ENCODE measurements at places on chromosomes 6 and 20. TPM values are rescaled to one million over a fixed set of nuclear protein-coding genes. Genes with fewer than 3 reads are reported as not detected.

- no peaks in the 10 kb centered on the region for H3K36me3 ChIP-seq
- H3K27ac ChIP-seq: no peak overlapping the region
- H3K4me1 ChIP-seq: no peaks in the 10 kb centered on the region
- no peak for DNase-seq
- H3K27me3 ChIP-seq: no peaks in the 10 kb centered on the region
Measured at GRCh38 chr20:25699914-25700313, 3.3 kb upstream of the ZNF337 start.

DNA sequence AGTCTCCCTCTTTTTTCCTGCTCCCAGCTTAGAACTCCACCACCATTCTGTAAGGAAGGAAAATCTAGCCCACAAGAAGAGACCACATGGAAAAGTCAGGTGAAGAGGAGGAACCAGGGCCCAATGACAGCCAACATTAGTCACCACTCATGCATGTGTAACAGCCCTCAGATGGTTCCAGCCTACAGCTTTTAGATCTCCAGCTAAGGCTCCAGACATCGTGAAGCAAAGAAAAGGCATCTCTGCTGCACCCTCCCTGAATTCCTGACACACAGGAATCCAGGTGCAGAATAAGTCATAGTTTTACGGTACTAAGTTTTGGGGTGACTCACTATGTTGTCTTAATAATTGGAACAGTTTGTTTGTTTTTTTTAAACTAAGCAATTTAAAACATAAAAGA, 25.5 kb downstream of the DCDC2 start:
- H3K27me3 ChIP-seq: no peaks in the 10 kb centered on the region
- H3K4me3 ChIP-seq: no peak overlapping the region
- H3K4me1 ChIP-seq: no peaks in the 10 kb centered on the region
- H3K36me3 ChIP-seq: no peaks in the 10 kb centered on the region
- DNase-seq: no peak
- no peak overlapping the region for H3K27ac ChIP-seq

DNA sequence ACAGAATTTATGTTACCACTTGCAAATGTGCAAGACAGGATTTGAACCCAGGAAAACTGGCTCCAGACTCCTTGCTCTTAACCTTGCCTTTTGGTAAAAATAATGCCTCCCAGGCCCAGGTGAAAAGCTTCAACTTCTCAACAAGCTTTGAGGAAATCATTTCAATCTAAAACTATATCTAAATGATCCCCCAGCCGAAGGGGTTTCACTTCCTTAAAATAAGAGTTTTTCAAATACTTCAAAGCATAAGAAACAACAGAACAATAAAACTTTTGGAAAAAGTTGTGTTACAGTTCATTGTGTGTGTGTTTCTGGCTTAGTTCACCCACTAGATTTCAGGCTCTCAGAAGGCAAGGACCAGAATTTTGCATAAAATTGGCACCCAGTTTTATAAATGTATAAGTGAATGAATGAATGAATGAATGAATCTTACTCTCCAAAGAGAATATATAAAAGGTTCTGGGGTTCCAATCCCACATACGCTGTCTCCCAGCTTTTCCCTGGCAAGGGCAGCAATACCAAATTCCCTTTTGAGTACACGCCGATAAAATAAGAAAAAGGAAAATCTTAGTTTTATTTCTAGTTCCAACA, 5.4 kb downstream of the OR2H2 start:
- H3K27me3 ChIP-seq: no peaks in the 10 kb centered on the region
- H3K4me3 ChIP-seq: no peak overlapping the region
- no peaks in the 10 kb centered on the region for H3K36me3 ChIP-seq
- no peak overlapping the region for H3K27ac ChIP-seq
- DNase-seq: no peak

DNA sequence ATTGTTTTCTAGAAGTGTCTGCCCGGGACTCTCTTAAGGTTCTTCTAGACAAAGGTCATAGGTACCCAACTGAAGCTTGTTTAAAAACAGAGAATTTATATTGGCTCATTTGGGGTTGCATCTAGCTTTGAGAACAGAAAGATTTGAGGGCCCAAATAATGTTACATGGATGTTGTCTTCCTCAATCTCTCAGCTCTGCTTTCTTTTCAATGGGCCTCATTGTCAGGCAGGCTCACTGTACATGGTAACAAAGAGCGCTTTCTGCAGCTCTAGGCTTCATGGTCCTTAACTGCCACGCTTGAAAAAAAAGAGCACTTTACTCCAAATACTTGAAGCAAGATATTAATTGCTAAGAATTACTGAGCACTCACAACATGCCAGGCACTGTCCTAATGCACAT, 22.2 kb downstream of the NHLRC1 start:
- H3K27ac ChIP-seq: no peak overlapping the region
- no peaks in the 10 kb centered on the region for H3K36me3 ChIP-seq
- no peak for DNase-seq
- no peaks in the 10 kb centered on the region for H3K27me3 ChIP-seq

- H3K4me1 ChIP-seq: no peaks in the 10 kb centered on the region
- DNase-seq: no peak
- H3K27ac ChIP-seq: no peak overlapping the region
- H3K4me3 ChIP-seq: no peak overlapping the region
- no peaks in the 10 kb centered on the region for H3K27me3 ChIP-seq
Measured at GRCh38 chr20:12383821-12384220, 466.1 kb downstream of the BTBD3 start.

GRCh38 chr20:56873836-56874235, 244.7 kb downstream of the TFAP2C start:
- H3K27ac ChIP-seq: no peak overlapping the region
- no peaks in the 10 kb centered on the region for H3K36me3 ChIP-seq
- no peaks in the 10 kb centered on the region for H3K27me3 ChIP-seq
- no peaks in the 10 kb centered on the region for H3K4me1 ChIP-seq

- H3K36me3 ChIP-seq: no peaks in the 10 kb centered on the region
- H3K27me3 ChIP-seq: no peaks in the 10 kb centered on the region
- H3K27ac ChIP-seq: no peak overlapping the region
- peaks cover 48% of the 10 kb centered on the region for H3K4me1 ChIP-seq
- no peak for DNase-seq
Measured at GRCh38 chr6:138970159-138970558, 17.9 kb downstream of the REPS1 start.

DNA sequence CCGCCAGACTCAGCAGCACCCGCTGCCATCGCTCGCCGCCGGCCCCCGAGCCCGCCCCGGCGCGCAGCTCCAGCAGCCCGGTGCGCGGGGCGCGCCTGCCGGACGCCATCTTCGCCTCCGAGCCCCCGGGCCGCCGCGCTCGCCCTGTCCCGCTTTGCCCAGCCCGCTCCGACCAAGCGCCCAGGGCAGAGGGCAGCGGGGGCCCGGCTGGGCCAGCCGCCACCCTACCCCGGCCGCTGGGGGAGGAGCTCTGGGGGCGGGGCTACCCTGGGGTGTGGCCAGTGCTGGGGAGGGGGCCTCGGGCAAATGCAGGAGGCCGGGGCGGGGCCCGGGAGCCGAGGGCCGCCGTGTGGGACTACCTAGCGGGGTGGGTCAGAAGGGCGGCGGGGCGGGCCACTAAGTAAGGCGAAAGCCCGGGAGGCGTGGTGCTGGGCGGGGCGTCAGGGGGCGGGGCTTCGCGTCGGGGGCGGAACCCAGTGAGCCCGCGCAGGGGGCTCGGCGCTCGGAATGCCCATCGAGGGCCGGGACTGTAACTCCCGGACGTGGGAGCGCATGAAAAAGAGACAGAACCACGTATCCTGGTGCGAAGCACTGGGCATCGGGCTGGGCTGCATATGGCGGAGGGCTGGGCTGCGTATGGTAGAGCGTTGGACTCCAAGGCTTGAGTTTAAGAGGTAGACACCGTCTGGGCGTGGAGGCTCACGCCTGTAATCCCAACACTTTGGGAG, at the start of gene SNTA1:
SNTA1 (minus strand) TSS at position 252 of the 728 bp plus-strand sequence; CDS start at position 109, 143 bp downstream.
- peak within 1 kb of the TSS; percentile 77 for H3K4me3 ChIP-seq
- H3K27ac ChIP-seq: no peak within 1 kb of the TSS
- DNase-seq: peak; percentile 93
- H3K27me3 ChIP-seq: peaks cover 16% of the 10 kb centered on the region

DNA sequence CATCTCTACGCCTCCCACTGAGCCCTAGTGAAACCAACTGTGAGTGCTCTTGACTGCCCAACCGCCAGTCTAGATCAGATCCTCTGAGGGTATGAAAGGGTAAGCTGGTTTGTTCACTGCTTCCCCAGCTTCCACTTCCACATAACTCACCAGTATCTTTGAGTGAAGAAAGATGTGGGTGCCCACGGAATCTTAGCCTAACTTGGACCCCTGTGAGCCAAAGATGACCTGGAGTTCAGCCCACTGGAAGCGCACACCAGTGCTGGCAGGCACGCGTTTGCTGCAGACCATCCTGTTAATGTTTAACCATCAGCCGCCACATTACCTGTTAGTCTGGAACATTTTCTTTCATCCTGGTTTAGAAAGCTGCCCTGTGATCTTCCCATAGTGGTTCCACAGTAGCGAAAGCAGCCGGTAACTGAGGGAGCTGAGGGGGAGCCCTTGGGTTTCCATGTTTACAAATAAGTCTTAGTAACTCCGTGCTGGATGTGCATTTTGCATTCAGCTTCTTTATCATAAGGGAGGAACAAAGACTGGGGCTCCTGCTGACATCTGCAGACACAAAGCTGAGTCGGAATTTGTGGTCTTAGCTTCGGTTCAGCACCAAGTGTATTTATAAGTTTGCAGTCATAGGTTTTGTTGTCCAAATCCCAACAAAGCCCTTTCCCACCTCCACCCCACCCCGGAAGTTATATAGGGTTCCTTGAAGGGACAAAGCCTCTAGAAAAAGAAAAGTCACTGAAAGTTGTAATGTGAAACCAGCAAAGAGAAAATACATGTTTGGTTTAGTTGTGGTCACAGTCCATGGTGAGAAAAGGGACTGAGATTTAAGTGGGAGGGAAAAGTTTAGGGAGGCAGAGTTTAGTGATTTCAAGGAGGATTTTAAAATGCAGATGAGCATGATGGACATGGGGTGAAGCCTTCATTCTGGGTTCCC, 71.0 kb downstream of the SSR1 start:
- peaks cover 28% of the 10 kb centered on the region for H3K4me1 ChIP-seq
- H3K27ac ChIP-seq: peak overlapping the region; percentile 81
- H3K27me3 ChIP-seq: no peaks in the 10 kb centered on the region
- no peak for DNase-seq

DNA sequence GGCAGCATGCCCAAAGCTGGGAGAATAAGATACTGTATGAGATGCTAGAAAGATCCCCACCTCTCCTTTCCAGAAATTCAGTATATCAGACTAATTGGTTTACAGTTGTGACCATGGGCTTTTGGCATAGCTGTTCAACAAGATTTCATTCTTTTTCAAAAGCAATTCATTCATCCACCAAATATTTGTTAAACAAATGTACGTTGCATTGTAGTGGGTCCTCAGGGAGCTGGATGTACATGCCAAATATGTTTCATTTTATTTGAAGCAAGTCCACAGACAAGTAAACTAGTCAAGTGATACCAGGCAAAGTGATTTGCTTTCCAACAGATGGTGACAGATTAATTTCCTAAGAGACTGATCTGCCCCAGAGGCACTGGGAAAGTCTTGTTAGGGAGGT, 85.8 kb upstream of the ESR1 start:
- no peak for DNase-seq
- H3K36me3 ChIP-seq: no peaks in the 10 kb centered on the region
- no peak overlapping the region for H3K27ac ChIP-seq
- H3K4me1 ChIP-seq: no peaks in the 10 kb centered on the region
- H3K27me3 ChIP-seq: no peaks in the 10 kb centered on the region

DNA sequence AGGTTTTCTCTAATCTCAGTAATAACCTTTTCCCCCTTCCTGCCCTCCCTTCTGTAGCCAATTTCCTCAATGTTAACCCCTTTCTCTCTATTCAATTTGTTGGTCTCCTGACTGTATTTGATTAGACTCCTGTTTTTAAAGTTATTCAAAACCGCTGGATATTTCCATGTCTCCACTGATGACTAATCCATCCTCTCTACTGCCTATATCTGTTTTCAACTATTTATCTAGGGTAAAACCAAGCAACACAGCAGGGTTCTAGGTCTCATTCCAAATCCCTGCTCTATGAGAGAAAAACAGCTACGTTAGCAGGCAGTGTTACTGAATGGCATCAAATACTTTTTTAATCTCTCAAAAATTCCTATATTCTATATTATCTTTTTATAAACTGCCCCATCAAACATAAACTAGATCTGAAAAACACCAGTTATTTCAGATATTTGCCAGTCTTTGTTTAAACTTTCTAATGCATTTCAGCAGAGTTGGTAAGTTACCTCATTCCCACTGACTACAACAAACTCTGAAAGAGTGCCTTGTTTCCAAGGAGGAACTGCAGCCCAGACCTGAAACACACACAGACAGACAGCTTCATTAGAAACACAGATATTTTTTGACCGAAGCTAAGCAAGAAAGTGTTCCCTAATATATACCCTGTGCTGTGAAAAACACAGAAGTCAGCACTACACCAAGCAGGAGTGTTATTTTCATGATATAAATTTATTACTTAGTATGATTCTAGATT, 8.2 kb downstream of the RTN4IP1 start:
- no peak overlapping the region for H3K27ac ChIP-seq
- peaks cover 14% of the 10 kb centered on the region for H3K4me1 ChIP-seq
- H3K27me3 ChIP-seq: no peaks in the 10 kb centered on the region
- DNase-seq: no peak

- H3K4me1 ChIP-seq: no peaks in the 10 kb centered on the region
- H3K27ac ChIP-seq: no peak overlapping the region
- H3K36me3 ChIP-seq: no peaks in the 10 kb centered on the region
- H3K4me3 ChIP-seq: no peak overlapping the region
- DNase-seq: no peak
- H3K27me3 ChIP-seq: no peaks in the 10 kb centered on the region
Measured at GRCh38 chr6:53717566-53717965, 52.0 kb upstream of the KLHL31 start.

DNA sequence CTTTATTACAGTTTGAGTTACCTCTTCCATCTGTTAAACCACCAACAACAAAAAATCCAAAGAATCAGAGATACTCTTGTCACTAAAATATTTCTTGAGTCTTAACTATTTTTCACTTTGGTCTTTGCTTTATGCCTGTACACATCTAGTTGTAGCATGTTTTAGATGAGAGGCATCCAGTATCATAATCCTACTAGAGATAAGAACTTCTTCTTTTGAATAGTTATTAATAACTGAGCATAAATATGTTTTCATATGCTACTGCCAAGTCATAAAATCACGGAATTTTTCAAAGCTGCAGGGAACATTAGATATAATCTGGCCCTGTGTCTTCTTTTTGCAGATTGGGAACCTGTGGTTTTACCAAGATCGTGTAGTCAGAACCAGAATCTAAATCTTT, 55.3 kb downstream of the STK4 start:
- H3K4me3 ChIP-seq: no peak overlapping the region
- 0 out of 2 replicates have a peak, but pooled peaks cover 8% of the 10 kb centered on the region for H3K36me3 ChIP-seq
- no peak overlapping the region for H3K27ac ChIP-seq
- no peak for DNase-seq

DNA sequence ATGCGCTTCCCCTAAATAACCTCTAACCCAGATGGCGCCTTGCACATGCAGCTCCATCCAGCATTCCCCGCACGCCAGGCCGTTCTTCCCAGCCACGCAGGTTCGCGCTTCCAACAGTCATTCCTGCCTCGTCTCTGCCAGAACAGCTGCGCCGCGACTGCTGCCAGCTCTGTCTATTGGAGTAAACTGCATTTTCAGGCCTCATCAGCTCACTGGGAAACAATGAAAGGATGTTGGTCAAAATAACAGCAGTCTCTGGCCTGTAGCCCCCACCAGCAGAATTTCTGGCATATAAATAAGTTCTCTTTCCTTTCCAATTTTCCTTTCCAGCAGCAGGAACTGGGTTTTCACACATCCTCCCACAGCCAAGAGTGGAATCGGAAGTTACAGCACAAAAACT, 14.6 kb downstream of the NRSN1 start:
- H3K4me1 ChIP-seq: no peaks in the 10 kb centered on the region
- no peak overlapping the region for H3K4me3 ChIP-seq
- H3K27ac ChIP-seq: no peak overlapping the region
- no peaks in the 10 kb centered on the region for H3K27me3 ChIP-seq

Gene HEY2
- total RNA-seq: 3.7 TPM

Gene ZNF343
- total RNA-seq: 6.4 TPM

Gene HLA-DMB
- total RNA-seq: 1.3 TPM
